ENCODE measurements at places on chromosomes 11 and 22. TPM values are rescaled to one million over a fixed set of nuclear protein-coding genes. Genes with fewer than 3 reads are reported as not detected.
A peak's percentile ranks its signal among the peaks of the same experiment; 100 is the strongest.

XKR3 gene
- total RNA-seq: 0.33 TPM

SAA4 gene
- total RNA-seq: 73.8 TPM

DNA sequence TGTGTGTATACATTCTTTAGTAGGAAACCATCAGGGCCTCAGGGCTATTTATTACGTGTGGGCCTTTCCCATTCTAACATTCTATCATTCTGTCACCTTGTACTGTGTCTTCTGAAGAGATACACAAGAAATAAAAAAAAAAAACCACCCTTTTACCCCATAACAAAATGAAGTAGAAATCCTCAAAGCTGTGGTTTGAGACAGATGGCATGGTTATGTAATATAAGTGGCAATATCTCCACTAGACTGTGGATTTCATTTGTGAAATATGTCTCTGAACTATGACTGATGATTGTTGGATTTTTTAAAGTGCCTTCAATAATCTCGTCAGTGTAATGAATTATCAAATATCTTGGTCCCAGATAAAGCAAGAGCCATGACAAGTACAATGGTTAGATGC is 150.0 kb upstream of the BLID start:
- DNase-seq: no peak

P4HA3 gene
- total RNA-seq: 1.4 TPM

- DNase-seq: peak; percentile 75
Observed at GRCh38 chr11:61764606-61765260, 12.3 kb downstream of the MYRF start.

DNA sequence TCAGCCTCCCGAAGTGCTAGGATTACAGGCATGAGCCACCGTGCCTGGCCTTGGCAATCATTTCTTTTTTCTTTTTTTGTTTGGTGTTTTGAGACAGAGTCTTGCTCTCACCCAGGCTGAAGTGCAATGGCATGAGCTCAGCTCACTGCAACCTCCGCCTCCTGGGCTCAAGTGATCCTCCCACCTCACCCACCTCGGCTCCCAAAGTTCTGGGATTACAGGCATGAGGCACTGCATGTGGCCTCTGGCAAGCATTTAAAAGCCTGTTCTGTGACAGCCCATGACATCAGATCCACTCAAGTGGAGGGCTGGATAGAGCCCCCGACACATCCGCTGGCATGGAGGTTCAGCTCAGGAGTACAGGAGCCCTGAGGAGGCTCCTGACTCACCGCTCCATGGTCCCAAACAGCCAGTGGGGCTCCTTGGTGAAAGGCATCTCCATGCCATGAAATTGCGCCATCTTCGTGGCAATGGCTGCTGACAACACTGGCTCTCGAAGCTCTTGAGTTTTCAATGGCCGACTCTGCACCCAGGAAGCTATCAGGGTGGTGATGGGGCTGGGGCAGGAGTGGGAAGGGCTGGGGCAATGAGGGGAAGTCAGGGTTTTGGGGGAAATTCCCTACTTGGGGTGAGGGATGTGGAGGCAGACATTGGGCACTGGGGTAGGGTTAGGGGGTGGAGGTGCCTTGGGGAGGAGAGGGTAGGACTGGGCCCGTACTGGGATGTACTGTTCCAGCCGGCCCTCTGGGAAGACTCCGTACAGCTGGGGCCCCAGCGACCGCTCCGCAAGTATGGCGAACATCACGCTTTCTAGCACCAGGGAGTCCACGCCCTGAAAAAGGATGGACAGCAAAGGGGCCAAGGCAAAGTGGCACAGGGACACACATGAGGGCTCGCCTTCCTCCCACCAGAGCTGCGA is 1.4 kb downstream of the CHKB start:
- DNase-seq: no peak

DNA sequence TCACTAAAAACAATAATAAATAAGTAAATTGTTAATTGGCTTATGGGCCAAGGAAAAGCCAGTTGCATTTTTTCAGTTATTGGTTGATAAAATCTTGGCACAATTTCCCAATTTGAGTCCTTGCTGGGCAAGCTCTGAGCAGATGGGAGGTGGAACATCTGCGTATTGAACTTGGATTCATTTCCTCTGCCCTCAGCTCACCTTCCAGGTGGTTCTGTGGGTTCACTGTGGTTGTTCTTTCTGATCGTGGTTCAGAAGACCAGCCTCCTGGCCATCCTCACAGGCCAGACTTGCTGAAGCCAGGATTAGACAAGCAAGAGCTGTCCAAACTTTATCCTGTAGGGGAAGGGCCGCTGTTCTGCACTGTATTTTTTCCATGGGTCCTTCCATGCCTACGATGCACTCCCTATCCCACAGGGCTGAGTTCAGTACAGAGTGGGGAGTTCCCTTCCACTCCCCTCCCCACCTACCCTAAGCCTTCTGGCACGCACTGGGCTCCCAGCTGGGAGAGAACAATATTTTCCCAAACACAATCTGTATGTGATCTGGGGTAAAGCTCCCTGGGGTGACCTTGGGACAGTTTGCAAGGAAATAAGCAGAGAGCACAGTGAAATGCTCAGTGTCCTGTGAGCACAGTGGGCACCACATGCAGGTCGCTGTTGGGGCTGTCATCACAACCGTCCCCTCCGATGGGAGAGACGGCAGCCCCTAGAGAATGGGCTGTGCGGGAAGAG is 43.5 kb upstream of the TP53I11 start:
- DNase-seq: no peak

CCDC87 gene
- 0.53 TPM for total RNA-seq

OR51B2 gene
- total RNA-seq: not detected

GRCh38 chr11:43547430-43547831 is 133.1 kb upstream of the HSD17B12 start:
- DNase-seq: peak; percentile 52

DNA sequence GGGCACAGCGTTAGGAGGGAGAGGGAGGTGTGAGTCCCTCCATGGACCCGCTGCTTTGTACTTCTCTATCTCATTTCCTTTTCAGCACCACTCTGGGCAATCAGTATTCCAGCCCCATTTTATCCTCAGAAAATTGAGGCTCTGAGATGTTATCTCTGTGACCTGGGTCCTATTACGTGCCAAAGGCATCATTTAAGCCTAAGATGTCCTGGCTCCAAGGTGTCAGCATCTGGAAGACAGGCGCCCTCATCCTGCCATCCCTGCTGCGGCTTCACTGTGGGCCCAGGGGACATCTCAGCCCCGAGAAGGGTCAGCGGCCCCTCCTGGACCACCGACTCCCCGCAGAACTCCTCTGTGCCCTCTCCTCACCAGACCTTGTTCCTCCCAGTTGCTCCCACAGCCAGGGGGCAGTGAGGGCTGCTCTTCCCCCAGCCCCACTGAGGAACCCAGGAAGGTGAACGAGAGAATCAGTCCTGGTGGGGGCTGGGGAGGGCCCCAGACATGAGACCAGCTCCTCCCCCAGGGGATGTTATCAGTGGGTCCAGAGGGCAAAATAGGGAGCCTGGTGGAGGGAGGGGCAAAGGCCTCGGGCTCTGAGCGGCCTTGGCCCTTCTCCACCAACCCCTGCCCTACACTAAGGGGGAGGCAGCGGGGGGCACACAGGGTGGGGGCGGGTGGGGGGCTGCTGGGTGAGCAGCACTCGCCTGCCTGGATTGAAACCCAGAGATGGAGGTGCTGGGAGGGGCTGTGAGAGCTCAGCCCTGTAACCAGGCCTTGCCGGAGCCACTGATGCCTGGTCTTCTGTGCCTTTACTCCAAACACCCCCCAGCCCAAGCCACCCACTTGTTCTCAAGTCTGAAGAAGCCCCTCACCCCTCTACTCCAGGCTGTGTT is 829 bp upstream of the APOC3 start:
- DNase-seq: peak; percentile 83

DNA sequence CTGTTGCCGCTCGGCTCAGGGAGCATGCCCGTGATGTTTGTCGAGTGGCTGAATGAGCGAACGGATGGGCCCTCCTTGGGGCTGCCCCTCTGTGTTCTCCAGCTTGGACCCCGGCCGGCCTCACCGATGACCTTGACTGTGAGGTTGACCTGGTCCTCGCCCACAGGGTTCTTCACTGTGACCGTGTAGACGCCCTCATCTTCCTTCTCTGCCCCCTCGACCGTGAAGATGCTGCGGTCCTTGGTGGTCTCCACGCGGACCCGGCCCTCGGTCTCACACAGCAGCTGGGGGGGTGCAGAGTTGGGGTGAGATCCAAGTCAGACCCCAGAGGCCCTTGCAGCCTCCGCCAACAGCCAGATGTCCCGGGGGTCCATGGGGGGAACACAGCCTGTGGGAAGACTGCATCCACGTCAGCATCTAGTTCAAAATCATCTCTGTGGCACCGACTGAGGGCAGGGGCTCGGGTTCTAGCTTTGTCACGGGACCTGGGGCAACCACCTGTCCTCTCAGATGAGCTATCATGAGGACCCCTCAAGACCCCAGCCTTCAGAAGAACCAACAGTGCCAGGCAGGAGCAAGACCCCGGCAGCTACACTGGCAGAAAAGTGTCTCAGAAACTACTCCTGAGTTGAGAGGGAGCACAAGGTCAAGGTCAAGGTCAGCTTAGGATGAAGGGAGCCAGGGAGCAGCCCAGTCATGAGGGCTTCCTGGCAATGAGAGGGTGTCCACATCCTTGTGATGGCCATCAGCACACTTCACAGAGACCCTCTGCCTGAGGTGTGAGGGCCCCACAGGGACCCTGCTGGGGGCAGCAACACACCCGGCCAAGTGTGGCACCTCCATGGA is 13.9 kb downstream of the MYBPC3 start:
- DNase-seq: no peak

SLC1A2 gene
- total RNA-seq: 0.84 TPM

JAML gene
- 3.5 TPM for total RNA-seq

DNA sequence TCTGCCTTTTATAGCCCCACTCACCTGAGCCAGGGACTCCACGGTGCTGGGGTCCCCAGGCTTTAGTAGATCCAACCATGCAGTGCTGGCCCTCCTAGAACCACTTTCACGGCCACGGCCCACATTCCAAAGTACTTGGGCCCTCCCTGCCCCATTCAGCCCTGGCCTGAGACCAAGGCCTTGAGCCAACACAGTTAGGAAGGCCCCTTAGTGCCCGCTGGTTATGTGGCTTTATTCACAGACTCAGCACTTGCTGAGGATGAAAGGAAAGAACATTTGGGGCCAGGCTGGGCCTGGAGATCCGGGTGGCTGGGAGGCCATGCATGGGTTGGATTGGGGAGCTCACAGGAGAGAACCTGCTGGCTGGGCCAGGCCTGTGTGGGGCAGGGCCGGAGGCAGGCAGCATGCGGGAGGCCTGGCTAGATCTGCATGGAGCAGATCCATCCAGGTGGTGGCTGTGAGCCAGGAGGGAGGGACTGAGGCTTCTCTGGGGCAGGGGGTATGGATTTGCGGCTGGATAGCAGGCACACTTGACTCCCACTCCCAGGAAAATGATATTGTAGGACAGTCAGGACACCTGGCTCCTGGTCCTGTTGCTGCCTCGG is 12.6 kb downstream of the CHRM1 start:
- DNase-seq: no peak

TMEM191B gene
- 0.40 TPM for total RNA-seq

GRCh38 chr22:39528681-39529486 is 3.7 kb downstream of the RPS19BP1 start:
- peak; percentile 96 for DNase-seq

MUC5AC gene
- total RNA-seq: under 0.01 TPM

- DNase-seq: no peak
Observed at GRCh38 chr11:81673001-81673400, 1060.7 kb downstream of the FAM181B start.

- no peak for DNase-seq
Observed at GRCh38 chr22:25409240-25409639, 155.2 kb upstream of the GRK3 start.

TRIM48 gene
- total RNA-seq: not detected

GRCh38 chr22:41917375-41917902 is 2.6 kb upstream of the SHISA8 start:
- no peak for DNase-seq

GRCh38 chr11:6320411-6321155 is at the start of gene CAVIN3:
TSS of gene CAVIN3 (minus strand) at chr11:6320501. CDS start at chr11:6320476, 25 bp downstream.
- peak; percentile 84 for DNase-seq

DNA sequence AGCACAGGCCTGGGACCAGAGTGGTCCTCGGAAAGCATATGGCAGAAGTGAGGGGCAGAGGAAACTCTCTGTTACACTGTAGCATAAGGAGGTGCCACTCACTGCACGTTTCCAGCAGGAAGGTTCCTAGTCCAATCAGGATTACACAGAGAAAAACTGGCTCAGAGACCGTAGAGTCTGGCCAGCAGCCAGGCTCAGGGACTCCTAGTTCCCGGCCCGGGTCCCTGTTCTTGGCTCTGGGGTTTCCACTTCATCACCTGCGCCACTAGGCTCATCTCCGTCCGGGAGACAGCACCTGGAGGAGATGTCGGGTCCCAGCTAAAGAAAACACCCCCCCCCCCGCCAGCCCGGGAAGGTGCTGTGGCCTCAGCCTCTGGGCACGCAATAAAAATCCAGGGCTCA is 1.1 kb downstream of the TTLL12 start:
- peak; percentile 62 for DNase-seq

DNA sequence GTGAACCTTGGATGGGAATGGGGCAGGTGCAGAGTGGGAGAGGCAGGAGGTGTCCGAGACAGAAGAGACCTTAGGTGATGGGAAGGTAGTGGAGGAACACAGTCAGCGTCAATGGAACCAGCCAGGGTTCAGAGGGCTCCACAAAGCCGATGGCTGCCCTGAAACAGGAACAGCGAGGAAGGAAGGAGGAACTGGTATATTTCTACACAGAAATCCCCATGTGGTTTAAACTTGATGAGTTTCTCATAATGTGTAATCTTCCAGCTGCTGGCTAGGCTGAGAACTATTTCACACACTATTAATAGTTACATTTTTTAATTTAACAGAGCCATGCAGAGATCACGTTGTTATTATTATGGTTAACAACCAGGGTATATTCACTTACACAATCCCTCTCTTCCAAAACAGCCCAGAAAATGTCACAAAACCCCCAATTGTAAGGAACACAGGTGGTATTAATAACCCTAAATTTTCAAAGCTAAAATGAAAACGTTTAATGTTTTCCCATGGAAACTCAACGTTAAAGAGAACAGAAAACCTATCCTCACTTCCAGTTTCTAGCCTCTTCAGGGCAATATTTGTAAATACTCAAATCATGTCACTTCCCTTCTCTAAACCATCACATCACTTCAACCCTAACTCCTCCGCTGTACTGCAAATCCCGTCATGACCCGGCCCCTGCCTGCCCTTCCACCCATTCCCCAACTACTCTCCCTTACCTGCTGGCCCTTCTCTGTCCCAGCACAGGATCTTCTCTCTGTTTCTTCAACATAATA is 74.5 kb upstream of the ARFGAP3 start:
- no peak for DNase-seq

GRCh38 chr11:24267014-24267413 is 229.8 kb upstream of the LUZP2 start:
- DNase-seq: no peak

- no peak for DNase-seq
Observed at GRCh38 chr11:83571302-83571701, 285.1 kb upstream of the CCDC90B start.

CDC42EP2 gene
- total RNA-seq: 19.5 TPM

CAT gene
- total RNA-seq: 0.24 TPM

NCAM1 gene
- total RNA-seq: 27.2 TPM

DNA sequence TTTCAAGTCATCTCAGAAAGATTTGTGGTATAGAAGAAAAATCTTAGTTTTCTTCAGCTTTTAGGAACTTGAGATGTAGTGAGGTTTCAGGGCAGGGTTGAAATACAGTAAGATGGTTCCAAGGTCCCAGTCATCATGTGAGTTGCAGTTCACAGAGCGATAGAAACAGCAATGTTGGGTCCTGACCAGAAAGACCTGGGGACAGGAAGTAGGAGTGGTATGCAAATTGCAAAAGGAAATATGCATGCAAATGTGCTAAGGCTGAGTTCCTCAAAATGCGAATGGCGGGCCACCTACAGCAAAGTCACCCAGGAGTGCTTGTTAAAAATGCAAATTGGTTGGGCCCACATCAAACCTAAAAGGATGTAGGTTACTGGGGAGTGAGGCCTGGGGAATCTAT is 1032.7 kb upstream of the TENM4 start:
- no peak for DNase-seq

ATG16L2 gene
- total RNA-seq: 8.2 TPM
